ENCODE measurements at places on chromosomes 5 and 9. TPM values are rescaled to one million over a fixed set of nuclear protein-coding genes. Genes with fewer than 3 reads are reported as not detected.

The JAKMIP2 gene
- total RNA-seq: not detected

The PTGES2 gene
- 69.6 TPM for total RNA-seq

The PDE8B gene
- total RNA-seq: not detected

The ADAMTS16 gene
- not detected for total RNA-seq

The N4BP3 gene
- 38.2 TPM for total RNA-seq

DNA sequence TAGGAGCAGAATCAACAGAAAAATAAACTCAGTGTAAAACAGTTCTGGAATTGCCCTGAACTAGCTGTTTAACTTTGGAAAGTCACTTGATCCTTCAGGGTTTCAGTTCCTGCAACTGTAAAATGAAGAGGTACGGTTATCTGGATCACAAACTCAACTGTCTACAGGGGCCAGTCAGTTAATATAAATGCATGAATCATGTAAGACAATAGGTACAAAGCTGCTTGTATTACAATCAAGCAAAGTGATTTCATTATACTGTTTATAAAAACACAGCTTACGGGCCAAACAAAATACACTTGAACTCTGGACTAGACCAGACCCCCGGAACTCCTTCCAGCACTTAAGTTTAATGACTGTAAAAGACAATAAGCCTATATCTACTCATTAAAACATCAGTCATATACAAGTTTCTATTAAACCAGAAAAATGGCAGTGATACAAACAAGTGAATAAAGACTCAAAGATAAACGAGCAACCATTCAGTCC, 73.0 kb downstream of the MRPS27 start:
- H3K4me3 ChIP-seq: no peak overlapping the region
- no peaks in the 10 kb centered on the region for H3K36me3 ChIP-seq
- H3K27ac ChIP-seq: peak overlapping the region; percentile 88

- no peak overlapping the region for H3K27ac ChIP-seq
- no peak for DNase-seq
- H3K4me3 ChIP-seq: no peak overlapping the region
- H3K27me3 ChIP-seq: peaks cover 1% of the 10 kb centered on the region
Observed at GRCh38 chr5:38069360-38069759, 189.0 kb upstream of the EGFLAM start.

DNA sequence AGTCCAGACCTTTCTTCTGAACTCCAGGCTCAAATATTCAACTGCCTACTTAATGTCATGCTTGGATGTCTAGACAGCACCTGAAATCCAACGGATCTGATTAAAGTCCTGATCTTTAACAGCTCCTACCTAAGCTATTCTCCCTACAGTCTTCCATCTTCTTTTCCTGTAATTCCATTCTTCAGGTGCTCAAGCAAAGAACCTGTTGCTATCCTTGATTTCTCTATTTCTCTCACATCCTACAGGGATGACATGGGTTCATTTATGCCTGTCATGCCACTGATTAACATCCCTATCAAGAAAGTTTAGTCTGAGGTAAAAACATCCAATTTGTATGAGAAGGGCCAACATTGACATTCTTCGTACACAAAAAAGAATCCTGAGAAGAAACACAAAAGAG, 163.2 kb downstream of the TMC1 start:
- DNase-seq: no peak
- H3K36me3 ChIP-seq: no peaks in the 10 kb centered on the region
- no peaks in the 10 kb centered on the region for H3K4me1 ChIP-seq

GRCh38 chr9:137163365-137163715, 6.5 kb downstream of the LRRC26 start:
- H3K27me3 ChIP-seq: peaks cover 27% of the 10 kb centered on the region
- no peak overlapping the region for H3K27ac ChIP-seq
- peak overlapping the region; percentile 11 for H3K4me3 ChIP-seq
- DNase-seq: no peak
- peaks cover 3% of the 10 kb centered on the region for H3K4me1 ChIP-seq
- no peaks in the 10 kb centered on the region for H3K36me3 ChIP-seq

DNA sequence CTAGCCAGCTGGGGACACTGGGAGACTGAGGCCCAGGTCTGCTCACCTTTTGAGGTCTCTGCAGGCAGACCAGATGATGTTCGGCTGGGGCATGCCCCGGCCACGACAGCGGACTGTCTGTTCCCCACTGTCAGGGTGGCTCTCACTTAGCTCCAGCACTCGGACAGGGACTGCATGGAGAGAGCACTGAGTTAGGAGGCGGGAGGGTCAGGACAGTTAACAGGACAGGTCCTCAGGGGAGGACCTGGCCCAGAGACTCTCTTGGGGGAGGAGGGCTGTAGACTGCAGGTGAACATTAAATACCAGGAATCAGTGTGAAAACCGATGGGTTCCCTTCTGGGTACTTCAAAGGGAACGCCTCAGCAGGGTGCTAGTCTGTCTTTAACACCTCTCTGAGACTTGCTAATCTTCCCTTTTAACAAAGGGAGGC, 25.1 kb downstream of the PDGFRB start:
- no peak overlapping the region for H3K4me3 ChIP-seq
- no peak overlapping the region for H3K27ac ChIP-seq
- H3K27me3 ChIP-seq: no peaks in the 10 kb centered on the region
- peaks cover 14% of the 10 kb centered on the region for H3K4me1 ChIP-seq
- DNase-seq: no peak
- H3K36me3 ChIP-seq: no peaks in the 10 kb centered on the region

- peaks cover 3% of the 10 kb centered on the region for H3K27me3 ChIP-seq
- H3K4me1 ChIP-seq: peaks cover 11% of the 10 kb centered on the region
- peak; percentile 73 for DNase-seq
- no peaks in the 10 kb centered on the region for H3K36me3 ChIP-seq
Observed at GRCh38 chr9:130682421-130683121, 11.0 kb upstream of the EXOSC2 start.

DNA sequence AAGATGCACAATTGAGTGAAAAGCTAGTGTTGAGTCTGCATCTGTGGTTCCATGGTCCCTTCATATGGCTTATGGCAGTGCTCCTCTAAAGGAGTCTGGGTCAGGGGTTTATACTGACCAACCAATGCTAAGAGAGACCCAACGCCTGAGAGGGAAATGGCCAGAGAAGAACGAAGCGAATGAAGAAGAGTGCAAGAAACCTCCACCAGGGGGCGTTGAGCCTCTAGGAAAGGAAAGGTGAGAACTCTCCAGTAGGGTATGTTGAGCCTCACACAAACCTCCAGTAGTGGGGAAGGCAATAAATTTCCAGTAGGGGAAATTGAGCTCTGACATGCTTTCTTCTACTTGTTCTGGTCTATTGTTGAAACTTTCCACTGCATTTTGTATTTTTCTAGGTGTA, 470.6 kb downstream of the PRDM9 start:
- no peak overlapping the region for H3K27ac ChIP-seq
- H3K36me3 ChIP-seq: no peaks in the 10 kb centered on the region
- no peak for DNase-seq
- H3K4me3 ChIP-seq: no peak overlapping the region

- H3K36me3 ChIP-seq: peaks cover 5% of the 10 kb centered on the region
- no peaks in the 10 kb centered on the region for H3K4me1 ChIP-seq
- no peaks in the 10 kb centered on the region for H3K27me3 ChIP-seq
- no peak overlapping the region for H3K4me3 ChIP-seq
- DNase-seq: no peak
Observed at GRCh38 chr5:65151614-65152013, 330.1 kb downstream of the ADAMTS6 start.

DNA sequence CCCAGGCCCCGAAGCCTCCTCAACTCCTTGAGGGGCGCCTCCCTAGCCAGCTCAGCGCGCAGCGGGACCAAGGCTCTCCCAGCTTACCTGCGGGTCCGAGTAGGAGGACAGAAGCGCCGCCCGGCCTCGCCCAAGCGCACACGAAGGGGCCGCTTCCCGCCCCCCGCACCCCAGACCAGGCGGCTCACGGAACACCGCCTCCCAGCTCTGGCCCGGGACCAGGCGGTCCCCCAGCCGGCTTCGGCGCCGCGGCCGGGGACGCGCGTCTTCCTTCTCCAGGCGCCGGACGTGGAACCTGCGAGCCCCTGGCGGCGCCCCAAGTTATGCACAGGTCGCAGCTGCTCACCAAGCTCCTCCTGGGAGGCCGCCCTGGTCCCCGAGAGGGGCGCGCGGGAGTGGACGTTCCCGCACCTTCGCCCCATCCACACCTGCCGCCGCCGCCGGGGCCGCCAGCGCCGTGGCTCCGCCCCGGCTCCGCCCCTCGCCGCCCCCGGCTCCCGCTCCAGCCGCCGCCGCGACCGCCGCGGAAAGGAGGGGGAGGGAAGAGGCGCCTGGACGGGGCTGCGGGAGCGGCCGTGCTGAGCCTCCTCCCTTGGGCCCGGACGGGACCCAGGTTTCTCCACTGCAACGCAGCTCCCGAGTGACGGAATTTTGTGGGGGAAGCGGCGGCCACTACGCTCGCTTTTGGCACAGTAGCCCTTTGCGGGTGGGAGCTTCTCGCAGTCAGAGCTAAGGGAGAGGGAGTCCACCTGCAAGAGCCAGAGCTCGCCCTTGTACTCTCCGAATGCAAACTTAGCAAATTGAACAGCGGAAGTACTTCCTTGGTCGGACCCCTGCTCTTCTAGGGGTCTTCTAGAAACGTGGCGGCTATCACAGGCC, 77.5 kb upstream of the IFNE start:
- peak overlapping the region; percentile 92 for H3K4me3 ChIP-seq
- H3K27me3 ChIP-seq: no peaks in the 10 kb centered on the region
- no peaks in the 10 kb centered on the region for H3K36me3 ChIP-seq

GRCh38 chr5:100900142-100900795, 2.8 kb downstream of the ST8SIA4 start:
- no peaks in the 10 kb centered on the region for H3K27me3 ChIP-seq
- H3K4me1 ChIP-seq: peaks cover 19% of the 10 kb centered on the region
- H3K36me3 ChIP-seq: no peaks in the 10 kb centered on the region
- H3K4me3 ChIP-seq: peak overlapping the region; percentile 6
- peak overlapping the region; percentile 81 for H3K27ac ChIP-seq
- peak; percentile 85 for DNase-seq

DNA sequence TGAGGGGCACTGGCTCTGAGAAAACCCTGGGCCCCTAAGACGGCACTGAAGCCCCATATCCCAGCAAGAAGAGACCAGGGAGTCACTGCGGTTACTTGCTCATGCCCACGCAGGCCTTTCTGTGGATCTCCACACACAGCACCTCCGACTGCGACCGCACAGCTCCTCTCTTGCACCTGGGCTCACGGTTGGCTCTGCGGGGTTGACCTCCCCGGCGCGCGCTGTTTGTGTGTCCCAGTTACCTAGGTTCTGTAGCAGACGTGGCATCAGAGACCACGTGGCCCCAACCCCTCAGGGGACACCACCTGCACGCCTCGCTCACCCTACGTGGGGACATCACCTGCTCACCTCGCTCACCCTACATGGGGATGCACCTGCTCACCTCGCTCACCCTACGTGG, 12.7 kb downstream of the LPCAT1 start:
- DNase-seq: no peak
- no peaks in the 10 kb centered on the region for H3K27me3 ChIP-seq
- peaks cover 15% of the 10 kb centered on the region for H3K36me3 ChIP-seq
- H3K4me3 ChIP-seq: no peak overlapping the region
- no peak overlapping the region for H3K27ac ChIP-seq
- H3K4me1 ChIP-seq: no peaks in the 10 kb centered on the region

DNA sequence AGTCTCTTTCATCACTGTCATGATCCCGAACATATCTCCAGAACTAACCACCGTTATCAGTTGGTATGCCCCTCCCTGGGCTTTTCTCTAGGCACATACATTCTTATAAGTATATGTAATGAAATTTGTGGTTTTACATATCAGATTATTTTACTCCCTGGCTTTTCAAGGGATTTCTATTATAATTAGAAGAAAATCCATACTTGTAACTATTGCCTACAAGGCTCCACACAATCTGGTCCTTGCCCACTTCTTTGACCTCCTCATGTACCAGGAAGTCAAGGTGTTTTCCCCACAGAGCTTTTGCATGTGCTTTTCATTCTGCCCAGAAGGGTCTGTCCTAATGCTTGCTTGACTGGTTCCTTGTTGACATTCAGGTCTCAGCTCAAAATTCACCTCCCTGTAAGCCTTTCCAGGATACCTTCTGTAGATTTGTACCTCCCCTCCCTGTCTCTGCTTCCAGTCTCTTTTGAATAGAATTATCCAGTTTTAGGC, 33.6 kb upstream of the HSD17B4 start:
- H3K4me3 ChIP-seq: no peak overlapping the region
- DNase-seq: no peak
- H3K27ac ChIP-seq: no peak overlapping the region

GRCh38 chr5:31675472-31675871, 36.5 kb downstream of the PDZD2 start:
- no peaks in the 10 kb centered on the region for H3K27me3 ChIP-seq
- no peaks in the 10 kb centered on the region for H3K36me3 ChIP-seq
- no peaks in the 10 kb centered on the region for H3K4me1 ChIP-seq
- no peak overlapping the region for H3K27ac ChIP-seq
- H3K4me3 ChIP-seq: no peak overlapping the region
- DNase-seq: no peak

DNA sequence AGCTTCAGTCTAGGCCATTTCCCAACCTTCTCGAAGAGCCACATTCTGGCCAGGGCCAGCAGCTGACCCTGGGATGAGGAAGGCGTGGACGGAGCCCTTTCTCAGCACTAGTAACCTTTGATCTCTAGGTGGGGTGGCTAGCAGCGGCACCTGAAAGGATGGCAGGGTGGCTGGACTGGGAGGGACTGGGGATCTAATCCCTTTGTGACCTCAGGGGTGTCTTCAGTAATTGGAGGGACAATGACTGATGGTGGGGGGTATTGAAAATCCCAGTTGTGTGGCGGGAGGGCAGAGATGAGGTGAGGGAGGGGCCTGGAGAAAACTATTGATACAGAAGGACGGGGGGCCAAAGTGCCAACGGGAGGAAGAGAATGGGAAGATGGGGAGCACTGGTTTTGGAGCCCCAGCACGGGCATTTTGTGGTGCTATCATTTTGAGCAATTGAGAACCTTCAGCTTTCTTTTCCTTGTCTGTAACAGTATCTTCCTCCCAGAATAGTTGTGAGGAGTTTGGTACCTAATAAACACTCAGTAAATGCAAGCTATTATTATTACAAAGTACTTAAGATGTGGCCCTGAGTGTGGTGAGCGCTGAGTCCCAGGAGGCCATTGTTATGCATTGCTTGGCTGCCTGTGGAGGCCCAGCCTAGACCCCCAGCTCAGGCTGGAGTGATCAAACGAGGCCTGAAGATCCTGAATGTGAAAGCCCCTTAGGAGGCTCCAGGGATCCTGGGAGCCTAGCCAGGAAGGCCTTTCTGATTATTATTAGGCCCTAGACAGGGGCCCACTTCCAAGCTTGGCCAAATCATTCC, 37.3 kb upstream of the UBE2D2 start:
- DNase-seq: no peak
- H3K4me1 ChIP-seq: no peaks in the 10 kb centered on the region
- no peaks in the 10 kb centered on the region for H3K36me3 ChIP-seq
- H3K4me3 ChIP-seq: no peak overlapping the region
- H3K27me3 ChIP-seq: no peaks in the 10 kb centered on the region

GRCh38 chr5:16755641-16756040, 138.8 kb upstream of the RETREG1 start:
- DNase-seq: no peak
- no peaks in the 10 kb centered on the region for H3K4me1 ChIP-seq
- H3K36me3 ChIP-seq: peaks cover 28% of the 10 kb centered on the region
- no peak overlapping the region for H3K4me3 ChIP-seq

GRCh38 chr9:97046228-97046627, 7.3 kb upstream of the CTSV start:
- no peak for DNase-seq
- no peaks in the 10 kb centered on the region for H3K4me1 ChIP-seq
- no peaks in the 10 kb centered on the region for H3K36me3 ChIP-seq
- no peak overlapping the region for H3K27ac ChIP-seq
- no peak overlapping the region for H3K4me3 ChIP-seq
- peaks cover 12% of the 10 kb centered on the region for H3K27me3 ChIP-seq

All from endothelial cell of umbilical vein (primary cell).